GM23338 (cell line): ENCODE measurements at places on chromosomes 16 and 17.

GRCh38 chr17:81510785-81511553, 1.6 kb downstream of the ACTG1 start:
- DNase-seq: no peak

DNA sequence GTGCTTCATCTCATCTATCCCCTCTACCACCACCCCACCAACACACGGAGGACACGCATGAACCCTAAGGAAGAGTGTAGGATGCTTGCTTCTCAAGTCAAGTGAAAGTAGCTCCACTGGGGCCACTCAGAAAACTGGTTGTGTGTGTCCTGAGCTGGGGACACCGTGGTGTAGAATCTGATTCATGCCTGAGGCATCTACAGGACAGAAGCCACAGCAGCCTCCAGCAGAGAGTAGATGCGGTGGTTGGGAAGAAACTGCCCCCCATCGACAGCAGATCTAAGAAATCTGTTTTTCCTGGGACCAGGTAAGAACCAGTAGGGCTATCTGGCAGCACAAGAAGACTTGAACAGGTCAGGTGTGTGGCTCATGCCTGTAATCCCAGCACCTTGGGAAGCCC, 51.9 kb upstream of the HLF start:
- DNase-seq: no peak

DNA sequence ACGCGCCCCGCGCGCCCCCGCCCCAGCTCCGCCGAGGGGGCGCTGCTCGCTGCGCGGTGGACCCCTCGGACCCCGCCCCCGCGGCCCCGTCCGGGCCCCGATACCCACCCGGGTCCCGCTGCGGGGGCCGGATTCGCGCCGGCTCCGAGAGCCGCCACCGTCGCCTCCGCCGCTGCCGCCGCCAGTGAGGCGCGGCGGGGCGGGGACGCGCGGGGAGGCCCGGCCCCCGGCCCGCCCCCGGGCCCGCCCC, at the start of gene TBC1D16:
TBC1D16 (minus strand) TSS at position 186 of the 250 bp plus-strand sequence. CDS start 22,325 bp downstream, outside the sequence.
- DNase-seq: no peak

DNA sequence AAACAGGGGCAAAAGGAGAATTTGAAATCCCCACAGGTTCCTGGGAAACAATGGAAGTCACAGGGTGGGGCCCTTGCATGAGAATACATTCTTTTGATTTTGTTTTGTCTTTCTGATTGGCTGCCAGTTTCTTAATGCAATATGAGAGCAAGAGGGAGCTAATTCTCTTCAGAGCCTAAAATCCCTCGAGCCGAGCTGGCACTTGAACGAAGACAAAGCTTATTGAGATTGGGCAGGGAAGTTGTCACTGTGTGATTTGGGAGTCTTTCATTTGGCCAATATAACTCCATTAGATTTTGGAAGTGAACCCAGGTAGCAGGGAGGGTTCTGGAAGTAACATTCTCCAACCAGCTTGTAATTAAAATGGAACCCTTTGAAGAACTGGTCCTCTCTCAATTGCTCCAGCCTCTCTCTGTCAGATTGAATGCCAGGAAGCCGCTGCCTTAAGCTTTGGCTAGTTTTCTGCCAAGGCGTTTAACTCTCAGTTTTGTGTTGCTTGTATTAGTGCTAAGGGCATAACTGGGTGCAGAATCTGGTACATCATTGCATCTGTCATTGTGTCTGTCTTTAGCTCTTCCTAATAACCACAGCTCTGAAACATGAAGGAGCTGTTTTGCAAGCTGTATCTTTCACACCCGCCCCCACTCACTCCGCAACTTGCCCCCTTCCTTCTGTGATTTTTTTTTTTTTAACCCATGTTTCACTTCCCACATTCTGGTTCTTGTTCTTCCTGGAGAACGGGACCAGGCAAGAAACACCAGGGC, 272.0 kb downstream of the MAF start:
- DNase-seq: peak; percentile 69

GRCh38 chr17:35368081-35368830, 5.2 kb downstream of the SLFN11 start:
- DNase-seq: peak; percentile 41

DNA sequence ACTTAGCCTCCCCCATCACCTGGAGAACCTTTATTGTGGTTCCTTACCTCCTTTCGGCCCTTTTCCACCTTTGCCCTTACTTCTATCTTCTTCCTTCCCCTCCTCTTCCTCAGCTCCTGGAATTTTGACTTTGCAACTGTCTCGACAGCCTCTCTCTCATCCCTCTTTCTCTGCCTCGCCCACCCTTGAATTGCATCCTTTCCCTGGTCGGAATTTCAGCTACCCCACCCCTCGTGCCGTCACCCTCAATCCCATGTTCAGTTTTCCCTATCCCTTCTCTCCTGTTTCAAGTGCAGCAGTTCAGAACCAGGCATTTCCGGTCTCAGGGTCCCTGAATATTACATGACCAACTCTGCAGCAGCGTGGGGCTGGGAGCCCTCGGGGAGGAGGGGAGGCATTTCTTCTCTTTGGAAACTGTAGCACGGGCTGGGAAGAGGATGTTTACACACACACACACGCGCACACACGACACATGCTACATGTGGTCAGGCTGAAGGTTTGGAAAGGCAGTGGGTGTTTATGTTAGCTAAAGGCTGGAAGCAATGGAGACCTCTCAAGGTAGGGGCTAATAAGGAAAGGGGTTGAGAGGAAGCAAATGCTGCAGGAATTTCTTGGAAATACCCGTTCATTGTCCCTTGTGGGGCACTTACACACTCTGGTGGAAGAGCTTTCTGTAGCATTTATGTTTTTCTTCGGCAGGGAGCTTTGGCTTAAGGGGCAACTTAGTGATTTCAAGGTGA, 971 bp downstream of the MINK1 start:
- peak; percentile 43 for DNase-seq

GRCh38 chr16:27421961-27422740, 20.2 kb downstream of the IL21R start:
- DNase-seq: no peak

- DNase-seq: peak; percentile 89
Measured at GRCh38 chr17:42183741-42184711, 1.2 kb downstream of the HCRT start.

DNA sequence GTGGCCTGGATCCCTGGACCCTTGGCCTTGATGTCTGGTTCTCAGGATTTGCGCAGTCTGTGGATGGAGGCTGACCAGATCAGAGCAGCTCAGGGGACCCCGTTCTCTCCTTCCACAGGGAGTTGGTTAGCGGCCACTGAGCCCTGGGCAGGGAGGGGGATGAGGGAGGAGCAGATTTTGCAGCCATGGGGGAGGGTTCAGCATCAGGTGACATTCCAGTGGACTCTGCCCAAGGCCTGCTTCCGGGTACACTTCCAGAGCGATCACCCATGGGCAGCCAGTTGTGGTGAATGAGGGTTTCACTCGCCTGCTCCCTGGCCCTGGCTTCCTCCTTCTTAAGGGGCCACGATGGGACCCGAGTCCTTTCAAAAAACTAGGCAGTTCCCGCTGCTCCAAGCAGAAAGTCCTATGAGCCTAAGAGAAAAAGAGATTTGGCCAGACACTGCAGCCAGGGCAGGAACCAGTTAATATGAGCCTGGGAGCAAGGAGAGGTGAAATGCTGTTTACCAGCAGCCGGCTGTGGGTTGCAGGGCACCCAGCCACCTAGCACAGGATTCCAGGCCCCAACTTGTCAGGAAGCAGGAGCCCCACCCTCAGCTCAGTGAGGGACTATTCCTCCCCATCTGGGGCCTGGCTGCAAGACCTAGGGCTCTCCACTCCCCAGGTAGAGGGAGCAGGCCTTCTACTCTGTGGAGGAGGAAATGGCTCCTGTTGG, 4.7 kb upstream of the GPRC5C start:
- DNase-seq: peak; percentile 36

- DNase-seq: no peak
Measured at GRCh38 chr16:24493821-24494220, 45.5 kb upstream of the RBBP6 start.

DNA sequence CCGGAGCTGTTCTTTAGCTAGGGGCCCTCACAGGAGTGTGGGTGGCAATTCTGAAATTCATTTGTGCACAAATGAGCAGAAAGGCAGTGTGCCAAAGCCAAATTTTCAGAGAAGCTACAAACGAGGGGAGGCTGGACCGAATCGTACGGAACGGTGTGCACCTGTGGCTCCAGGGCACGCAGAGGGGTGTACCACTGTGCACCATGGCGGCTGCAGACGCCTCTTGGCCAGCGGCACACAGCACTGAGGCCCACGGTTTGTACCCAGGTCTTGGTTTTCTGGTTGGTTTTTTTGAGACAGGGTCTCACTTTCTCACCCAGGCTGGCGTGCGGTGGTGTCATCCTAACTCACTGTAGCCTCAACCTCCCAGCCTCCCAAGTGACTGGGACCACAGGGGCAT, 14.9 kb downstream of the CHMP1A start:
- DNase-seq: no peak

GRCh38 chr16:85140455-85141012, 28.3 kb upstream of the CIBAR2 start:
- no peak for DNase-seq

DNA sequence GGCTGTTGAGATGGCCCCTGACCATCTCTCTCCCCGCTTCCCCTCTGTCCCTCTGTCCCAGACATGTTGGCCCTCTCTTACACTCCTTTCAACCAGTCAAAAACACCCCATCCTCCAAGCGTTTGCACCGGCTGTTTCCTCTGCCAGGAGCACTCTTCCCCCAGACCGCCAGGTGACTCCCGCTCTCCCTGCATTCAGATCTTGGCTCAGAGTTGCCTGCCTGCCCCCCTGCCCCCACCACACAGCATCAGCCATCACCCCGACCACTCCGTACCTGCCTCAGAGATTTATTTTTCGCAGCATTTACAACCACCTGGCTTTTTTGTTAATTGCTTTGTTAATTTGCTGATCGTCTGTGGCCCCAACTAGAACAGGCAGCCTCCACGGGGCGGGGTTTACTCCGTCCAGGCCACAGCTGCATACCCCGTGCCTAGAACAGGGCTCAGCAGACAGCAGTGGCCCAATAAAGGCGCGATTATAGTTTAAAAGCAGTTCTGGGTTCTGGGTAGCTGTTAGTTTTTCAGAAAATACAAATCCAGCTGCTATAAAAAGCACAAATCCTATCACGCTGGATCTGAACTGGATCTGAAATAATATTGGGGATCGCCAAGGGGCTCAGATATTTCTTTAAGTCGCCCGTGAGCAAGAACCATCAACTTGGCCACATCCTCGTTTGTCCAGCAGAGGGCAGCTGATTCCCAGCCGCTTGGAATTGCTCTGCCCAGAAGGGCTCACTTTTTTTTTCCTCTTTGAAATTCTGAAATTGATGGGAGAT, 173.6 kb downstream of the IRF8 start:
- peak; percentile 81 for DNase-seq

- peak; percentile 58 for DNase-seq
Measured at GRCh38 chr17:41919840-41920579, 1.3 kb upstream of the ACLY start.

DNA sequence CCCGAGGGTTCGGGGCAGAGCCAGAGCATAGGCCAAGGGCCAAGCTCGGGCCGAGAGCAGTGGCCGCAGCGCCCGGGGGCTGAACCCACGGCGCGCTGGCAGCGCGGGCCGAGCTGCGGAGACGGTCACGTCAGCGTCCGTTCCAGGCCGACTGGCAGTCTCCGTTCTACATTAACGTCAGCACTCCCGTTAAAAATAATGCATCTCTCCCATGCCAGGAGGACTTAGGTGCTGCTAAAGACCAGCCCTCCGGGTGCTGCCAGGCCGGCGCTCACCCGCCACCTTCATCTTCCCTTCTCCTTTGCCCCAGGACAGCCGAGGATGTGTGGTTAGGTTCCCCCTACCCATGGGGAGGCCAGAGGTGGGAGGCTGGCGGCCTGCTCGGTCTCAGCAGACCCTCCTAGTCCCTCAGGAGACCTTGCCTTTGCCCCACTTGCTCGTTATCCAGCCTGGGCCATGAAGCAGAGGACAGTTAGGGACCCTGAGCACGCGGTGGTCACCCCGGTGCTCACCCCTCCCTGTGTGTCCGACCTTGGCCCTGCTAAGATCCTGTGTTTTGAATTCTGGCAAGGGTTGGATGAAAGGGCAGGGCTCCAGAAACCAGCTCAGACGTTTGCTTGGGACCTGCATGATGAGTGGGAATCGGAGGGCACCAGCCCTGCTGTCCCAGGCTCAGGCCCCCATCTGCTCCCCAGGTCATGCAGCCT, 572 bp downstream of the MPG start:
- DNase-seq: no peak

DNA sequence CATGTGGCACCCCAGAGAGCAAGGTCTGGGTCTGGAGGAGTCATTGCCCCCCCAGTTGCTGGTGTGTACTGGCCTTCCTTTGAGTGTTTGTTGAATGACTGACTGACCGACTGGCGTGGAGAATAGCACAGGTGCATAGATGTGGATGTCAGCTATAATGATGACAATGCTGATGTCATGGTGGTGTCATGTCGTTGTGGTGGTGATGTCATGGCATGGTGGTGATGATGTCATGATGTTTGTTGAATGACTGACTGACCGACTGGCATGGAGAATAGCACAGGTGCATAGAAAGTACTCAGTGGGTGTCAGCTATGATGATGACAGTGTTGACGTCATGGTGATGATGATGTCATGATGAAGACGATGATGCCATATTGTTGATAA, 22.1 kb downstream of the TMEM114 start:
- no peak for DNase-seq

GRCh38 chr17:42065201-42065600, 14.8 kb upstream of the C17orf113 start:
- DNase-seq: no peak

DNA sequence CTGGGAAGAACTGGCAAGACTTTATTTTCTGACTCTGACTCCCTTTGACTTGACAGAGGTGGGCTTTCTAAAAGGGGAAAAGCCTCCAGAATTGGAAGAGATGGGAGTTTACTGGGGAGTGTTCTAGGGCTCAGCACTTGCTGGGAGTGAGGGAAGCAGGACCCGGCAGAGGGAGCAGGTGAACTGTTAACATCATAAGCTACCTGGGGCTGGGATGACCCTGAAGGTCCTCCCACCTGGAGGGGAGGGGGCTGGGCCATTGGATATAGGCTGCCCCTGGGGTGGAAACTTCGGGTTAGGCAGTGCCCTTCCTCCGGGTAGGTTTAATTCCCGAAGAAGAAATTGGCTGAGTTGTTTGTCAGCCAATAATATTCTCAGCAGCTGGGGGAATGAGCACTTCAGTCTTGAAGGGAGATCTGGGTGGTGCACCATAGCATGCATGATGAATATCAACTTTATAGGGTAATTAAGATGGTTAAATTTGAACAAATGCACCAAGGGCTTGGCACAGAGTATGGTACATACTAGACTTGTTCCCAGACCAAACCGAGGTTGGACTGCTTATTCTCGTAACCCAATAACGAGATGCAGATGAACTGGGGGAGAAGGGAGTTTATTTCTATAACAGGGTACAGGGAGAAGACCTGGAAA, 337.0 kb downstream of the HAPSTR1 start:
- DNase-seq: no peak

DNA sequence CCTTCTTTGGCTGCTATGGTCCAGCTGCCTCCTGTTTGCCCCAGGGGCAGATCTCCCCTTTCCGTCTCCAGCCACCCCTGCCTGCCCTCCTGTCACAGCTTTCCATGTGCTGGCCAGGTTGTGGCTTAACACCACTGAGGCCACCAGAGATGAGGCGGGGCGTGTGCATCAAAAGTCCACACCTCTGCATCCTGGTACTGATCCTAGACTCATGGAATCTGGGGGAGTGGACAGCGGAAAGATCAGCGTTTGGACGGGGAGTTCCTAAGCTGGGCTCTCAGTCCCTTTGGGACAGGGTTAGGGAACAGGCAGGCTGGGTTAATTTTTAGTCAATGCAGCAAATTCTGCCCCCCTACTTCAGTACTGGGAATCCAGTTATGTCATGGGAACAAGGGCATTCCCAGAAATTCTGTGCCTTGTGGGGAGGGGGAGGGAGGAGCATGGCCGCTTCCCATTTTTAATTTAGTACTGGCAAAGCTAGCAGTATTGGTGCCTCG, 3.9 kb downstream of the IGFBP4 start:
- no peak for DNase-seq
